ENCODE measurements at places on chromosomes 7 and 10.

DNA sequence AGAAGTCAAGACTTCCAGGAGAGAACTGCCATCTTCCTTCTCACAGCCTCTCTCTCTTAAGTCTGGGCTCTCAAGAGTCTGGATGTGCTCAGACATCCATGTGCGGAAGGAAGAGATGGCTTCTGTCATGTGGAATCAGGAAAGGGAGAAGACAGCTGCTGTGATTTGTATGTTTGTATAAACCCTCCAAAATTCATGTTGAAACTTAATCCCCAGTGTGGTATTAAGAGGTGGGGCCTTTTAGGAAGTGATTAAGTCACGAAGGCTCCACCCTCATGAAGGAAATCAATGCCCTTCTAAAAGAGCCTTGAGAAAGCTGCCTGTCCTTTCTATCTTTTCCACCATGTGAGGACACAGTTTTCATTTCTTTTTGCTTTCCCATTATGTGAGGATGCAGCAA lies 73.9 kb upstream of the PTN start:
- no peak for DNase-seq

- peak; percentile 97 for DNase-seq
These were observed 148.7 kb upstream of the RSU1 start for GRCh38 chr10:16965740-16966447.

- no peak for DNase-seq
These were observed 56.5 kb downstream of the RBM17 start for GRCh38 chr10:6145166-6145987.

- DNase-seq, result no peak
These were observed 21.4 kb upstream of the ATOH7 start for GRCh38 chr10:68253346-68253745.

DNA sequence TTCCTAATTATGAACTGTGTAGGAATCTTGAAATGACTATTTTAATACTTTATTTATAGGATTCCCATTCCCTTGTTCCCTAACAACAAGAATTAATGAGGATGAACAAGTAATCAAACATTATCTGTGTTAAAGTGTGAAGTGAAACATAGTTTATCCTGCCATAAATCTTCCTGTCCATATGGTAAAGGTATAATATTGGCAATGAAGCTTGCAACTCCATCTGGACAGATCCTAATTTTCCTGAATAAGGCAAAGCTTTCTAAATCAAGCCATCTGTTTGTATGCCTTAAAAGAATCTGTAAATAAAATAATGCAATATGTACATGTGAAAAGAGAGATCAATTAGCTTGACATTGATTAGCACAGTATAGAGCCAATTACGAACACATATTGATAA lies 529.0 kb downstream of the ANKRD7 start:
- DNase-seq, result no peak

DNA sequence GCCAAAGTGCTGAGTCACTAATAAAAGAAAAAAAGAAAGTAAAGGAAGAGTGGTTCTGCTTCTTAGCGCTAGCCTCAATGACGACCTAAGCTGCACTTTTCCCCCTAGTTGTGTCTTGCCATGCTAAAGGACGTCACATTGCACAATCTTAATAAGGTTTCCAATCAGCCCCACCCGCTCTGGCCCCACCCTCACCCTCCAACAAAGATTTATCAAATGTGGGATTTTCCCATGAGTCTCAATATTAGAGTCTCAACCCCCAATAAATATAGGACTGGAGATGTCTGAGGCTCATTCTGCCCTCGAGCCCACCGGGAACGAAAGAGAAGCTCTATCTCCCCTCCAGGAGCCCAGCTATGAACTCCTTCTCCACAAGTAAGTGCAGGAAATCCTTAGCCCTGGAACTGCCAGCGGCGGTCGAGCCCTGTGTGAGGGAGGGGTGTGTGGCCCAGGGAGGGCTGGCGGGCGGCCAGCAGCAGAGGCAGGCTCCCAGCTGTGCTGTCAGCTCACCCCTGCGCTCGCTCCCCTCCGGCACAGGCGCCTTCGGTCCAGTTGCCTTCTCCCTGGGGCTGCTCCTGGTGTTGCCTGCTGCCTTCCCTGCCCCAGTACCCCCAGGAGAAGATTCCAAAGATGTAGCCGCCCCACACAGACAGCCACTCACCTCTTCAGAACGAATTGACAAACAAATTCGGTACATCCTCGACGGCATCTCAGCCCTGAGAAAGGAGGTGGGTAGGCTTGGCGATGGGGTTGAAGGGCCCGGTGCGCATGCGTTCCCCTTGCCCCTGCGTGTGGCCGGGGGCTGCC lies at the start of gene IL6:
Gene IL6 (plus strand): TSS at position 294 of the 807 bp plus-strand sequence. CDS start 63 bp downstream, at position 357.
- peak; percentile 86 for DNase-seq

GRCh38 chr10:623477-624311 lies 65.8 kb downstream of the DIP2C start:
- DNase-seq, result no peak

DNA sequence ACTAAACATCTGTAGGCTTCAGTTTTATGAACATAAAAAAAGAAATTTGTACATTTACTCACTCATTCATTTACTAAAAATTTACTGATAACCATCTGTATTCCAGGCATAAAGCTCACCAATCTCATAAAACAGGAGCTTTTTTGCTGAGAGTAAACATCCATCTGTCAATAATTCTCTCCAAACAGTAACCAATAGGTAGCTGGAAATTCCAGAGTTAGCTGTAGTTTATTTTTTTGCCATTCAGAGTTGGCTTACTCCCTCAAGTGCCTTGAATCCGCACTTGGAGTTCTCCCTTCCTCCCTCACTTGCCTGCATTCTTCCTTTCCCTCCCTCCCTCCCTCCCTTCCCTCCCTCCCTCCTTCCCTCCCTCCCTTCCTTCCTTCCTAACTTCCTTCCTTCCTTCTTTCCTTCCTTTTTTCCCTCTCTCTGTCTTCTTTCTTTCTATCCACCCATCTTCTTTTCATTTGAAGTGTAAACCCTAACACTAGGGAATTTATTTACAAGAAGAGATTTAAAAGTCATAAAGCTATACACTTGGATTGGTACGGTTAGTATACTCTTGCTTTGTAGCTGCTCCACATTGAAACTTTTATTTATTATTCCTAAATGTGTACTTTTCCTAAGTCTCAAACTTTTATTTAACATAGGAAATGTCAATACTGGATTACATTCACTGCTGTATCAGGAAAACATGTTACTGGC lies 44.6 kb upstream of the BICC1 start:
- DNase-seq, result no peak

- no peak for DNase-seq
These were observed 105.9 kb upstream of the ANLN start for GRCh38 chr7:36283711-36284130.

GRCh38 chr10:89216056-89216455 lies 8.9 kb upstream of the CH25H start:
- no peak for DNase-seq

DNA sequence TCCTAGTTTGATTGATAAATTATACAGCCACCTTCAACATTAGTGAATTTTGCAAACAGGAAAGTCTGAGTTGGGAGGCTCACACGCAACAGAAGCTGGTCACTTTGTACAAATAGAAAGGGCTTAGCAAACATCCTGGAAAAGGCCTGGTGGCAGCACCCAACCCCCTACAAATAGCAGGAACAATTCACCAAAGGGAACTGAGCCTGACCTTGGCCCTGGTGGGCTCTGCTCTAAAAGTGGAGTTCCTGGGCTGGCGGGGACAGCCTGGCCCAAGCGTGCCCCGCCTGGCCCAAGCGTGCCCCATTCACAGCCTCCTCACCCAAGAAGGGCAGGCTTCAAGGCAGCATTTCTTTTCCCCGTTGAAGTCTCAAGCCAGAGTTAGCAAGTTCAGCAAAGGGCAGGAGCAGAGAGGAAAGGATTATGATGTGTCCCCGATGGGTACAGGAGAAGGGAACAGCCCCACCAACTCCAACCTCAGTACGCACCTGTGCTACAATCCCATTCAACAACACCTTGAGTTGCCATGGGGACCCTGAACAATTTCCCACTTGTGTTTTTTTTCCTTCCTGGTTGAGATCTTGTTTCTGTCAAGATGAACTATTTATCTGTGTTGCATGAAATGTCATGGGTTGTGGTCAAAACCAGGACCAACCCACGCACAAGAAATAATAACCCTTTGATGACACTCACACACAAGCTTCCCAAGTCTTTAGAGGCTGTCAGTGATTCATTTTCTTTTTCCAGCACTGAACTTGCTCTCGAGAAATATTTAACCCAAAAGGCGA lies 43.4 kb downstream of the RGS10 start:
- no peak for DNase-seq

GRCh38 chr10:84540022-84540616 lies 211.7 kb downstream of the CCSER2 start:
- peak; percentile 63 for DNase-seq

GRCh38 chr10:97743169-97743943 lies 6.4 kb downstream of the ZFYVE27 start:
- no peak for DNase-seq

GRCh38 chr10:119183664-119184412 lies 5.2 kb upstream of the PRDX3 start:
- no peak for DNase-seq

DNA sequence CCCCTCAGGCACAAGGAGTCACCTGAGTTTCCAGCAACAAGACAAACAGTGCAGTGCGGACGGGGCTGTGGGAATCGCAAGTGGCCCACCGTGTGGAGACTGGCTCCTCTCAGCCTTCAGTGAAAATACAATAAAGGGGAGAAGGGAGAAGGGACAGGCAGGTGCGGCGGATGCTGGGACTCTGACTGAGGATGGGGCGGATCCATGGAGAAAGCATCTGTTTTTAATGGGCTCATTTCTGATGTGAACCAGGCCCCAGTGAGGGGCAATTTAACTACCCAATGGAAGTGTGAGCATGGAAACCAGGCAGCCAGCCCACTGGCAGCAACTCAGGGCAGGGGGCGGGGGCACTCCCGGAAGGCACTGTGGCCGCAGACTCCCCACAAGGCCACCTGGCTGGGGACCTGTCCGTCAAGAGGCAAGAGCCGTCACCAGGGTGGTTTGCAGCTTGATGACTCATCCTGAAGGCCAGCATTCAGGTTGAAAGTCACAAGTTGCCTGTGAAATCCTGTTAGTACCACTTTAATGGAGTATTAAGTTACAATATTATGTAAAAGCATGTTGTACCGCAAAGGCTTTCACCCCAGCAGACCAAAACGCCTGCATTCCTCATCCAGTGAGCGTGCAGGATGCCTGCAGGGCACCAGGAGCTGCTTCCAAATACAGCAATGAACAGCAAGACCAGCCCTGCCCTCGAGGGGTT lies 476.4 kb downstream of the PTPRN2 start:
- no peak for DNase-seq

- DNase-seq, result no peak
These were observed 143.8 kb downstream of the KCNMA1 start for GRCh38 chr10:77493851-77494261.

GRCh38 chr7:155682484-155682883 lies 38.0 kb downstream of the RBM33 start:
- DNase-seq, result no peak

- no peak for DNase-seq
These were observed 676.4 kb upstream of the ANKRD30A start for GRCh38 chr10:36448760-36449691.

DNA sequence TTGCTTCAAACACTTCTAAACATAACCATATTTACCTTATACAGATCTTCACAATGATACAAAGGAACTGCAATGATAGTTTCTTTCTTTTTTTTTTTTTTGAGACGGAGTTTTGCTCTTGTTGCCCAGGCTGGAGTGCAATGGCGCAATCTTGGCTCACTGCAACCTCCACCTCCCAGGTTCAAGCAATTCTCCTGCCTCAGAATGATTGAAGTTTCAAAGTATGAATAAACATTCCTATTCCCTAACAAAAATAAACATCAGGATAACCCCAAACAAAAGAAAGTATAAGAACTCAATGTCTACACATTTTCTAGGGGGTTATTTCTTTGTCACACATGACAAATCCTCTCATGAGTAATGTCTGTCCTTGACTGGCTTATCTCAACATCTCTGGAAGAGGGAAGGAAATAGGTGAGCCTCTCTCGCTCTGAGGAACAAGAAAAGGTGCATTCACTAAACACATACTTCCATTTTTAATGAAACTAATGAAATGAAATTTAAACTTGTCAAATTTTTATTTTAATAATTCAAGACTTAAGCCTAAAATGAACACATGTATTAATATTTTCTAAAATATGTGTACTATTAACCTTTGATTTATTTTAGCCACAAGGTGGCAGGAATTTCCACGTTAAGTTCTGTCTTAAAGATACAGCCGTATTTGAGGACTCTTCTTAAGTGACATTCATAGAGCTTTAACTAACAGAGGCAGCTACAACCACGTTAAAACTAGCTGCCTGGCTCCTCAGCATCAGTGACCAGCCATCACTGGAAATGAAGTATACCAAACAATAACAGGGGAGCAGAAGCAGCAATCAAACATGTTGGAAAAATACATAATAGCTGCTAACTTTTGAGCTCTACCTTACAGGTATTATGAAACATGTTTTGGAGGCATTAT lies 58.3 kb downstream of the MALSU1 start:
- no peak for DNase-seq

DNA sequence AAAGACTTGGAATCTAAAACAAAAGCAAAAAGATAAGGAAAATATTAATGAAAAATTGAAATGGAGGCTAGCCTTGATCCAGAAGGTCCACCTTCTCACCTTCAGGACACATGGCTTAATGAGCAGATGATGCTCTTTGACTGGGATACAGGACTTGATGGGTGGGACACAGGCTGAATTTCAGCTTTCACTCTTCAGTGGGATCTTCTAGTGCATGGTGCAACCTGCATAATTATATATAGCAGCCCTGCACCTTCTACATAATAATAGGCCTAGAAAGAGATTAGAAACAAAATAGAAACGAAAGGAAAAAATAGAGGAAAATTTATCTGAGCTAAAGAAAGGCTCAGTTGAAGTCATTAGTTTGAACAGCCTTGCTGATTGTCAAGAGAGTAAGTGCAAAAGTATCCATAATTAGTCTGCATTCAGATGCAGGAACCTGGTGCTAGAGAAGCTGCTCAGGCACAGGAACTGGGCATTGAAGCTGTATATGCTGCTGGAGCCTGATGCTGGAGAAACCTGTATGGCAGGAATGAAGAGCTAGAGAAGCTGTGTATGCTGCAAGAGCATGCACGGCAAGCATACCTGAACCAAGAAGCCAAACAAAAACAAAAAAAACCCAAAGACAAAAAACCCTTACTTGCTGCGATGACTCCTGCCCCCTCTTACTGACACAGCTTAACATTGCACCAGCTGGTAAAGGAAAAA lies 19.4 kb downstream of the MKLN1 start:
- DNase-seq, result no peak

GRCh38 chr10:78507510-78508160 lies 474.0 kb downstream of the RPS24 start:
- DNase-seq, result no peak

Measured in fibroblast of skin of left quadriceps (primary cell).